CD4-positive, alpha-beta T cell treated with Interferon alpha-2 for 1 hour (primary cell): ENCODE measurements at places on chromosomes 11 and 22.

- DNase-seq: no peak
Measured at GRCh38 chr11:3120071-3120792, 44.9 kb downstream of the OSBPL5 start.

DNA sequence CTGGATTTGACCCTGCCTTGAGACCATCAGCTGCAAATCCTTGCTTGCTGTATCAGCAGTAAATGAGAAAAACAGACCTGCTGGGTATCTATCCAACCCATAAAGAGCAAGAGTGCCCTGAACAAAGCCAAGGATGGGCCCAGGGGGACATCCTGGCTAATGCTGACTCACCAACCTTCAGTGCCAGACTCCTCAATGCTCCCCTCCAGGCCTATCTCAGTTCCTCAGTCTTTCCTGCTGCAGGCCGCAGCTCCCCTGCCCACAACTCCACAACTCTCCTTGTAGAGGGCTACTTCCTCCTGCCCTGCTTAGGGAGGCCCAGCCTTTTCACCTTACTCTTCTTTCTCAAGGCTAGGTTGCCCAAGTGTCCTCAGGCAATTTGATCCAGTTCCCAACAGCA lies 2.6 kb downstream of the LAMTOR1 start:
- no peak for DNase-seq

DNA sequence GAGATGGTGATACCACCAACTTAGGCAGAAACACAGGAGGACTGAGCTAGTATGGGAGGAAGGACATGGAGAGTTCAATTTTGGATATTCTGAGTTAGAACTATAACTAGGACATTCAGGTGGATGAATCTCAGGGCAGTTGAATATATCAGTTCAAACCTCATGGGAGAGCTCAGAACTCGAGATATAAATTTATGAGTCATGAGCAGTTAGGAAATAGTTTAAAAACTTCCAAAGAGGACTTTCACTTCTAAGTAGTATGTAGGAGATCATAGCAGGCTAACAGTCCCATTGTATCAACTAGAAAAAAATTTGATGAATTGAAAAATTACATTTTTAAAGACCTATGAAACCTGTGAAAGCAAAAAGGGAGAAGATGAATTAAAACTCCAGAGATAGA lies 436.2 kb upstream of the LARGE1 start:
- no peak for DNase-seq

- no peak for DNase-seq
Measured at GRCh38 chr11:102238391-102238821, 78.9 kb upstream of the BIRC3 start.

GRCh38 chr22:30116362-30117117 lies 36.3 kb downstream of the HORMAD2 start:
- DNase-seq: no peak
